ENCODE measurements at places on chromosomes 16 and 17. TPM values are rescaled to one million over a fixed set of nuclear protein-coding genes. Genes with fewer than 3 reads are reported as not detected.
A peak's percentile ranks its signal among the peaks of the same experiment; 100 is the strongest.

- DNase-seq: no peak
These were observed 381.7 kb downstream of the ZFHX3 start for GRCh38 chr16:72666267-72666666.

Gene SULT1A4
- polyA plus RNA-seq: 20.3 TPM

GRCh38 chr17:64240741-64241347, 22.2 kb downstream of the TEX2 start:
- no peak for DNase-seq

Gene GNG13
- polyA plus RNA-seq: not detected

Gene OR3A3
- polyA plus RNA-seq: not detected

- DNase-seq: peak; percentile 74
These were observed 58.8 kb downstream of the ZDHHC7 start for GRCh38 chr16:84952335-84953189.

DNA sequence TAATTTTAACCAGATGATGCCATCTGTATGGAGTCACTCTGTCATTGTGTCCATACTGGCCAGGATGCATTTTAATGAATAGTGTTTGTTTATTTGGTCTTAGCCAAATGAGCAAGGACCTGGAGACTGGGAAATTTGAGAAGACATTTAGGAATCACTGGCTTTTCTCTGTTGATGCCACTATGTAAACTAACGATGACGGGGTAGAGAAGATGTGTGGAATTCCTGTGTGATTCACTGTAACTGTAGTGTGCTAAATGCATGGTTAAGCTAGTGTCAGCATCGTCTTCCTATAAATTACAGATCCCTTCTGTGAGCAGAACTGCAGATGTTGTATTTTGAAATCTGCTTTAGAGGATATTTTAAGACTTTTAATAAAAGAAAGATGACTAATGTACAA, 66.6 kb downstream of the NOS2 start:
- no peak for DNase-seq

Gene SLC7A6OS
- polyA plus RNA-seq: 21.4 TPM

DNA sequence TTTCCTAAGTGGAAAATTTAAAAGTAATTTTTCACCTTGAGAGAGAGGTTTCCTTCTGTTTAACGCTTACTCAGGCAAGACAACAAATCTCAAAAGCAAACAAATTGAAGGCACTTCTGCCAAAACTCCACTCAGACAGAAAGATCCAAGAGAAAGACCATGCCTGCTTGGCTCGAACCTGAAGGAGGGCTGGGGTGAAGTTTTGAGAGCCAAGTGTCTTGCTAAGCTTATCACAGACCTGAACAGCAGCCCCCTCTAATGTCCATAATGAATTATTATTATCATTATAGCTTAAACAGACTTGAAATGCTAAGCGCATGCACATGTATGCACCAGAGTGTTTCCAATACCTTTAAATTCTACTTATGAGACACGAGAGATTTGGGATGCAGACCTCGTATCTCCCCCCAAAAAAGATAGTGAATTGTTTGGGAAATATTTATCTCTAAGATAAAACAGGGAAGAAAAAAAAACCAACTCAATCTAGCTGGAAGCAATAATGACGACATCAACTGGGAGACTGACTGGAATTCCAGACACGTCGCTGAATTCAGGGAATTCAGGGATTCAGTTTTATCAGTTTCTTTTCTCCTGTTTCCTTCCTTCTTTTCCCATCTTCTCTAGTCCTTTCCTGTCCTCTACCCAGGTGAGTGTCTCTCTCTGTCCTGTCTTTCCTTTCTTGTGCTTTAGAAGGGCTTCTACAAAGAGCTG, 473.2 kb downstream of the RBFOX1 start:
- no peak for DNase-seq

Gene ASGR1
- polyA plus RNA-seq: 5.7 TPM

DNA sequence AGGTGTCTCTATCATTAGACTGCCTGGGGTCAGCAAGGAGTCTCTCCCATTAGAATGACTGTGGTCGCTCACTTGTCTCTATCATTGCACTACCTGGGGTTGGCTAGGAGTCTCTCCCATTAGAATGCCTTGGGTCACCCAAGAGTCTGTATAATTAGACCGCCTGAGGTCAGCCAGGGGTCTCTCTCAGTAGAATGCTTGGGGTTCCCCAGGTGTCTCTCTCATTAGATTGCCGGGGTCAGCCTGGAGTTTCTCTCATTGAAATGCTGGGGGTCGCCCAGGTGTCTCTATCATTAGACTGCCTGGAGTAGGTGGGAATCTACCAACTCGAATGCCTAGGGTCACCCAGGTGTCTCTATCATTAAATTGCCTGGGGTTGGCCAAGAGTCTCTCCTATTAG, 2231.6 kb downstream of the TP53TG3F start:
- no peak for DNase-seq

DNA sequence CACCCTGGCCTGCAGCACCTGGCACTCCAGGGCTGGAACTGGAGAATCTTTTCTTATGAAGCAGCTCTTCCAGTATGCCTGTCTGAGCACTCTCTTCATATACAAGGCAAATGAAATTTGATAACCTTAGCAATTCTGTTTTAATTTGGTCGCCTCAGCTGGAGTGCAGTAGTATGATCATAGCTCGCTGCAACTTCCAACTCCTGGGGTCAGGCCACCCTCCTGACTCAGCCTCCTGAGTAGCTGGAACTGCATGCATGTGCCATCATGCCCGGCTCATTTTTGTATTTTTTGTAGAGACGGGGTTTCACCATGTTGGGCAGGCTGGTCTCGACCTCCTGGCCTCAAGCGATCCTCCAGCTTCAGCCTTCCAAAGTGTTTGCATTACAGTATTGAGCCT, 140.8 kb upstream of the CHMP6 start:
- no peak for DNase-seq

Gene EVI2A
- polyA plus RNA-seq: 2.0 TPM

Gene PGAP6
- 53.9 TPM for polyA plus RNA-seq

DNA sequence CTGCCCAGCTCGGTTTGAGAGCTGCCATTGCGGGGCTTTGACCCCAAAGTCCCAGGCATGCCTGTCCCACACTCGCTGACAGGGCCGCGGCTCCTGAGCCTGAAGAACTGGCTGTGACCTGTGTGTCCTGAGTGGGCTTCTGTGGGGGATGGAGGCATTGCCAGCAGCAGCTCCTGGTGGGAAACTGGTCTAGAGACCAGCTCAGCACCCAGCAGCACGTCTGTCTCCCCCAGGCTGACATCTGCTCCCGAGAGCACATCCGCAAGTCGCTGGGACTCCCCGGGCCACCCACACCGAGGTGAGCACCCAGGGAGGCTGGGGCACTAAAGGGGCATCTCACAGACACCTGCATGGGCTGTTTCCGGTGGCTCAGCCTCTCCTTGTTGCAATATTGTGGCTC, 13.4 kb downstream of the ENDOV start:
- DNase-seq: no peak

DNA sequence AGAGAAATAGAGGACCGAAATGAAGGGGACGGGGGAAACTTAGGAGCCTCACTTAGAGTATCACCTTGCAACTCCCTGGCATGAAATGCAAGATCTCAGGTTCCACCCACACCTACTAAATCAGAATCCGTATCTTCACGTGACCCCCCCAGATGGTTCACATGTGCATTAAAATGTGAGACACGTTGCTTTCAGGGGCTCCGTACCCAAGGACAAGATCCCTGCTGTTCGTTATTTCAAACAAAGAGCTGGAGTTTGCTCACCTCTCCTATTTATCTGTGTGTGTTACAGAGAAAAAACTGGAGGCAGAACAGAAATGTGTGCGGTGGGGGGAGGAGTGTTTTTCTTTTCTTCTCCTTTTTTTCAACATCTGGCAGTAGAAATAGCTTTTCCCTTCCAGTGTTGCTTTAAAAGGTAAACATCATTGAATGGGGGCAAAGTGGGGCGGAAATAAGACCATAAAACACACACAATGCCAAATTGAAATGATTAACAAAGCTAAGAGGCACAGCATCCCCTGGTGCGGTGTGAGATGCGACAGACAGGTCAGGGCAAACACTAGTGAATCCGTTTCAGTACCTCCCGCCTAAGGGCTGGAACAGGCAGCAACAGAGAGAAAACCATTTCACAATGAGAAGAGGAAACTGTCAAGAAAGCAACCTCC, 145.4 kb downstream of the SOX9 start:
- DNase-seq: no peak

GRCh38 chr17:66511135-66511534, 208.7 kb downstream of the PRKCA start:
- DNase-seq: no peak

DNA sequence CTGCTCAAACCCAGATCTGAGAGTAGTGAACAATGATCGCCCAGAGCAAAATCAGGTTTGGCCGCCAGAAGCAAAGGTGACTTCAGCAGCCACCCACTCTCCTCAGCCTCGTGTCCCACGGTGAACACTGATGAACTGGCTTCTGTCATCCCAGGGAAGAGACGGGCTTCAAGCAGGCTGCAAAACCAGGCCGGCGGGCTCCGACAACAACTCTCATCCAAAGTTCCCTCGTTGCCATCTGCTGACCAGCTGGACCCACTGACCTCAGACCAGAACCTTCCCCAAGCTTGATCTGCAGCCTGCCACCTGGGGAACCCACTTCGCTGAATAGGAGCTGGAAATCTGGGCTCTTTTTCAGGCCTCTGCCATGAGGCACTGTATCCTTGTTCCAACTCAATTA, 69.6 kb upstream of the MRTFB start:
- no peak for DNase-seq

GRCh38 chr16:3986235-3986544, 105.7 kb upstream of the CREBBP start:
- DNase-seq: no peak
